ENCODE measurements at places on chromosomes 11 and 22.
A peak's percentile ranks its signal among the peaks of the same experiment; 100 is the strongest.

DNA sequence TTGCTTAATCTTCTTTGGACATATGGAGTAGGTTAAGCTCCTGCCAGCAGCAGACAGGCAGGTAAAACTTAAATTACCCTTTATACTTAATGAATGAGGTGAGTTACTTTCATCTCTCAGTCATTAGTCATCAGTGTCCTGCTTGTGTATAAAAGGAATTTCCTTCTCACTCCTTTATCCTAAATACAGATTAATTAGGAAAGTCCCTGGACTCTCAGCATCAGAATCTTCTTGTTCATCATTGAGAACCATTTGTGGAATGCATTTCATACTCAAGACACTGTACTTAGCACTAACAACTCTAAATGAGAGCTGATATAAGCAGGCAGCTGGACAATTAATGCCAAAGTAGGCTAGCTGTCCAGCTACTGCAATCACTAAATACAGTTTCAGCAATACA lies 630.4 kb downstream of the METTL15 start:
- no peak for DNase-seq

DNA sequence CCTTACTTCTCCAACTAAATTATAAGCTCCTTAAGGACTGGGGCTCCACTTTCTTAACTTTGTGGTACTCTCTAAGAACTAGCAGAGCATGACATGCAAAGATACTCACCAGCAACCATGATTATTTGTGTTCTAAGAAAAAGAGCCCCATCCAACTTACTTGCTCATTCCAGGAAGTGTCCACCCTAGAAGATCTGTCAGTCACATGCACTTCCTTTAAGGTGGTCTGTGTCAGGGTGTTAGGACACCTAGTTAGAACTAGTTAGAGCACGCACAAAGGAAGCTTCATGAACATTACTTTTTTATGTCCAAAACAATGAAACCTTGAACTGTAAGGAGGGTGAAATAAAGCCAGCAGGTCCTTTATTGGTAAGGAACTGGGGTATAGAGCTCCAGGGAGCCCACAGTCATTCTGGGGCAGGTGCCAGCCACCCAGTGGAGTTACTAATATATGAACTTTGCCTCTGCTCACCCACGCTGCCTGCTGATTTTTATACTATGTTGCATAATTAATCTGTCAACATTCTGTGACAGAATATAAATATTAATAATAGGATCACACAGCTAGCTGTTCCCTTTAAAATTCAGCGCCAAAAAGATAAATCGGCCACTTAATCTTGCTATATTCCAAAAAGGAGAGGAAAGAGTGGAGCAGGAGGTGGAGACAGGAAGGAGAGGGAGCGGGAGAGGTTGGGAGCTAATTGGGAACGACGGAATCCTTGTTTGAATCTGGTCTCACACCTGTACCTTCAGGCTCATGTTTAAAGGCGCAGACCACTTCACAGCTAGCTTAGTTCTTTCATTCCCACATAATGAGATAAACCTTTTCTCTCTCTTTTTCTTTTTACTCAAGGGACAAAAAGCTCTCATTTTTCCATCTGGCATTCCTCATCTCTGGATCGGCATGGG lies 755.0 kb downstream of the OPCML start:
- no peak for DNase-seq

GRCh38 chr11:1020211-1020905 lies 16.2 kb downstream of the MUC6 start:
- no peak for DNase-seq

DNA sequence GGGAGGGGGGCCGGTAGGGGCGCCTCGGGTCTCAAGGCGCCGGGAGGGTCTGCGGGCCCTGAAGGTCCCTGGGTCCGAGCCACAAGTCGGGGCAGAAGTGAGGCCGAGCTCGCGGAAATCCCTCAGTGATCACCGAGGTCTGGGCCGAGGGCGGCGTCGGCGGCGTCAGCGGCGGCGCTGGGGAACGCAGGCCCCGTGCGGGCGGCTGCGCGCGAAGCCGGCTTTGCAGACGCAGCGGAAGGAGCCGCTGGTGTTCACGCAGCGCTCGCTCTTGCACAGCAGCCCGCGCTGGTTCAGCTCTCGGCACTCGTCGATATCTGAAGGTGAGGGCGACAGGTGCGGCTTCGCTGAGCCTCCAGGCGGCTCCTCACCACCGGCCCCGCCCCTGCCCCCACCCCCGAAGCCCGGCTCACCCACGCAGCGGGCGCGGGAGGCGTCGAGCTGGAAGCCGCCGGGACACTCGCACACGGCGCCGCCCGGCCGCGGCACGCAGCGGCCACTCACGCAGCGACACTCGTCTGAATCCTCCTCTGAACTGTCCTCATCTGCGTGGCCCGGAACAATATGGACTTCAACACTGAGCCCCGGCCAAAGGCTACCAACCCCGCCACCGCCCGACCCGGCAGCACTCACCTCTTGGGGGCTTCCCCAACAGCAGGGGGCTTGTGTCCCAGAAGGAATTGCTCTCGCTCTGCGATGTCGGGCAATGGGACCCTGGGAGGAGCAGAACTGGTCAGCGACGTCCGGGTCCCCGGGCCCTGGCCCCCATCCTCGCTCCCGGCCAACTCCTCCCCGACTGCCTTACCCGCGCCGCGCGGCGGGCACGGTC lies 14.2 kb downstream of the SCYL1 start:
- DNase-seq: no peak

DNA sequence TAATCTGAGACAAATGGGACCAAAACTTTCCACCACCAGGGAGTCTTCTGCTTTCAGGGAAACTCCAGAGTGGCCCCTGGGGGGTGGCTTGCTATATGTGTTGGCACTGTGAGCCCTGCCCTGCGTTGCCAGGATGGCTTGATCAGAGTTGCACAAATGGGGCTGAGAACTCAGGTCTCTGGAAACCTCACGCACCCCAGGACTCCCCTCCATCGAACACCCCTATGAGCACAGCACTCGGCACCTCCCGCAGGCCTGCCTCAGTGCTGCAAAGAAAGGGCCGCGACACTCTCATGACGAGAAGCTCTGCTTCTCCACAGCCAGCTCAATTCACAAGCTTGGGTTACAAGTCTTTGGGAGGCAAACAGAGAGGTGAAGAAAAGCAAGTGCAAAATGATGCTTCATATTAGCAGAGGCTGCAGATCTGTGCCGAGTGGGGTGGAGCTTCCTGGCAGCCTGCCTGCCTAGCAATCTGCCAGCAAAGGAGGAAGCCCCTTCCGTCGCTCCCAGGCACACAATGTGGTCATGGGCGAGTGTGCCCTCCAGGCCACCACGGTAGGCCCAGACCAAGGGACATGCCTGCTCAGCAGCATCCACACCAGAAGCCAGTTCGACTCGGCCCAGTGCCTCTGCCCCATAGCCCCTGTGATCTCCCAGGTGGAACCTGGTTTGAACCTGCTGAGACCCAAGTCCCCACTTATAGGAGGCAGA lies 55.7 kb downstream of the MYH9 start:
- peak; percentile 88 for DNase-seq

GRCh38 chr22:49847751-49848689 lies 5.6 kb upstream of the ZBED4 start:
- DNase-seq: peak; percentile 71

DNA sequence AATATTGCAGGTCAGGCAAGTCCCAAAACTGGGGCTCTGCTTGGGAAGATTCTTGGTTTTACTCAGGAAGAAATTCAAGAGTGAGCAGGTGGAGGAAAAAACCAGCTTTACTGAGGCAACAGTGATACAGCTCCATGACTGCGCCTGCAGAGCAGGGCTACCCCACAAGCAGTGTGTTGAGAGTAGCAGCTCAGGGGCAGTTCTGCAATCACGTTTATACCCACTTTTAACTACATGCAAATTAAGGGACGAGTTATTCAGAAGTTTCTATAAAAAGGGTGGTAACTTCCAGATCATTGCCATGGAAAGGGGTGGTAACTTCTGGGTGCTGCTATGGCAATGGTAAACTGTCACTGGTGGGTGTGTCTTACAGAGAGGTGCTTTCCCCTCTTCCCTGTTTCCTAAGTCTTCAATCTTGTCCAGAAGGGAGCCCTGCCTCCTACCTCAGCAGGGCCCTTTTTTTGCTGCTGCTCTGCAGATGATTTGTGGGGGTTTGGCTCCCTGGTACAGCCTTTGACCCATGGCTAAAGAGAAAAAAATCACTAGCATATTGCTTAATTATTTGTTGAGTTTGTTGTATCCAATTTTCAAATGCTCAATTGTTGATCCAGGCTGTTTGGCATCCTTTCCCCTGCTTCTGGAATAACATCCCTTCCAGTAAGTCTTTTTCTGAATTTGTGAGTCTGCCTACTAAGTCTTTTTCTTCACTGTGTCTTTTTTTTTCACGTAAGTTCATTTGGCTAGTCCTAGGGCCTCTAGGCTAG lies 30.0 kb upstream of the ME3 start:
- no peak for DNase-seq

DNA sequence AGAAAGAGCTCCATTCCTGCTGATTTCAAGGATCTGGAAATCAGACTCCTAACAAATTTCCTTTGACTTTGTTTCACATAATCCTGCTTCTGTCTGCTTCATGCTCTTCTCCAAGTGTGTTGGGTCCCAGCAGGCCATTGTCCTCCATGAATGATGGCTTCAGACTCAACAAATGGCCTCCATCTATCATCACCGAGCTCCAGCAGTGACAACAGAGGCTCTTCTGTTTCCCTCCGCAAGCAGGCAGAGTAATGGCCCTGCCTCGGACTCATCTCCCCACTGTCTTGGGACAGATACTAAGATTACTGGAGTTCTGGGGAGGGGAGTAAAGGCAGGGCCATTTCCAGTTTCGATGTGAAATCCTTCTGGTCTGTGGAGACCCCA lies 127.3 kb downstream of the TENM4 start:
- no peak for DNase-seq

DNA sequence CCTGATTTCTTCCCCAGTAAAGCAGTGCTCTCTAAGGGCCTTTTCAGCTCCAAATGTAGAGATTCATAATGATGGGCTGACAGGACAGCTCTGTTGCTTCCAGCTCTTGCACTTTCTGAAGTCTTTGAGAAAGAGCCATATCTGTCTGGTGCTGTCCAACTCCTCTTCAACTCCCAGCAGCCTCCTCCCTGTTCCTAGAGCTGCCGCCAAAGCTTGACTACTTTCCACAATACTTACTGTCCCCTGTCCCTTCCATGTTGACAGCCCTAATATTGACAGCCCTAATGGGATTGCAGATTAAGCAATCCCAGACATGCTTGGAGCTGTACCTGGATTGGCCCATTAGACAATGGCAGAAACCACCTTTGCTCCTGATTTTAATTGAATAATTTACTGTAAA lies 29.6 kb downstream of the INSC start:
- DNase-seq: no peak

DNA sequence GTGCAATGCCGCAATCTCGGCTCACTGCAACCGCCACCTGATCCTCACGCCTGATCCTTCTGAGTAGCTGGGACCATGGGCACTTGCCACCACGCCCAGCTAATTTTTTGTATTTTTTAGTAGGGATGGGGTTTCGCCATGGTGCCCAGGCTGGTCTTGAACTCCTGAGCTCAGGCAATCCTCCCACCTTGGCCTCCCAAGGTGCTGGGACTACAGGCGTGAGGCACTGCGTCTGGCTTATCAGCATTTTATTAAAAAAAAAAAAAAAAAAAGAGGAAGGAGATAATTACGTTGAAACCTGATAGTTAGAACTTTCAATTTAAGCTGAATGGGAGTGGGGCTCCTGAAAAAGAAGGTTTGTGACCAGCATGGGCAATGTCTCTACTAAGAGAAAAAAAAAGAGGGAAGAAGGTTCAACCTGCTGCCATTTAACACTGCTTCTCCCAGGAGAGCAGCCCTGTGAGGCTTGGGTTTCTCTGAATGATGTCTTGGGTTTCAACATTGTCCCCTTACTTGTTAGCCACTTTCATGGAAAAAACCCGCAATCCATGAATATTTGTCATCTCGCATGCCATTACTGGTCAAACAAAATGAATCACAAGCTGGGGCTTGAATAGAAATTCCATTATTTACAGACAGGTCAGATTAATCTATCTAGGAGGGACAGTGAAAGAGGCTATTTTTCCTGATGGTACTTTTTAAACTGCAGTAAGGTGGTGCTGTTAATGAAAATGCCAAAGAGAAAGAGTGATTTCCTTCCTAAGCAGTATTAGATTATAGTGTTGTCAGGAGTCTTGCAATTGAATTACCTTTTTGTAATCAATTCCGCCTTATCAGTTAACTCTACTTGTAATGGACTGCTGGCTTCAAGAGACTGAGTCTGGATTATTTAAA lies 72.5 kb downstream of the PACS1 start:
- DNase-seq: no peak

GRCh38 chr11:47768101-47768612 lies 1.0 kb upstream of the FNBP4 start:
- DNase-seq: peak; percentile 79

- no peak for DNase-seq
Observed at GRCh38 chr22:38751422-38752346, 4.1 kb downstream of the SUN2 start.

GRCh38 chr11:110830747-110831146 lies 118.5 kb upstream of the ARHGAP20 start:
- no peak for DNase-seq

GRCh38 chr11:32529994-32530588 lies 53.5 kb upstream of the EIF3M start:
- DNase-seq: no peak

GRCh38 chr11:116285026-116285425 lies 487.8 kb downstream of the BUD13 start:
- DNase-seq: no peak

- DNase-seq: no peak
Observed at GRCh38 chr11:46445192-46445919, 53.8 kb upstream of the CHRM4 start.

- DNase-seq: no peak
Observed at GRCh38 chr11:65440831-65441499, 18.4 kb downstream of the NEAT1 start.

DNA sequence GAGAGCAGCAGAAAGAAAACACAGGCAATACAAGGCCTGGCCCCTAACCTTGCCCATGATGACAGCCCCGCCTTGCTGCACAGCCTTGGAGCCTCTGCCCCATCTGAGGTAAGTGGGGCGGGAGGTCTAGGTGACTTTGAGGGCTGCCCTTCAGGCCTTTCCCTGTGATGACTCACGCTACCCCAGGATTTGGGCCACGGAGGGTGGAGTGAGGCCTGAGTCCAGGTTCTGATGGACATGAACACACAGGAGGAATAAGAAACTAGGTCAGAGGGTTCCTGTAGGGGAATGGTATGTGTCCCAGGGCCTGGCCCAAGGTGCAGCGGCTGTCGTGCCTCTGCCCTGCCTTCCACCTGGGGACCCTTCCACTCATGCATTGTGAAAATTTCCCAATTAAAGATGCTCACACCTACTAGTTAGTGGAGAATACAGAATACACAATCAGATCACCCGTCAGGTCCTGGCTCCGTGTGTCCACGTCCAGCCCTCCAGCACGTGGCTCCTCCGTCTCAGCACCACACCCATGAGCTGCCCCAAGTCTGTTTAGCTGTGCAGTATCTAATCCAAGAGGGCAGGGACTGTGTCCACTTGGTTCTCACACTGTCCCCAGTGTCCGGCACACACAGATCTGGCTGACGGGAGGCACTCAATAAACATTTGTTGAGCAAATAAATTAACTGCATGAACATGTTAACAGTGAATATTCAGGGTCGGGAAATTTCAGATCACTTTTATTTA lies 111.0 kb downstream of the CHST1 start:
- DNase-seq: no peak

DNA sequence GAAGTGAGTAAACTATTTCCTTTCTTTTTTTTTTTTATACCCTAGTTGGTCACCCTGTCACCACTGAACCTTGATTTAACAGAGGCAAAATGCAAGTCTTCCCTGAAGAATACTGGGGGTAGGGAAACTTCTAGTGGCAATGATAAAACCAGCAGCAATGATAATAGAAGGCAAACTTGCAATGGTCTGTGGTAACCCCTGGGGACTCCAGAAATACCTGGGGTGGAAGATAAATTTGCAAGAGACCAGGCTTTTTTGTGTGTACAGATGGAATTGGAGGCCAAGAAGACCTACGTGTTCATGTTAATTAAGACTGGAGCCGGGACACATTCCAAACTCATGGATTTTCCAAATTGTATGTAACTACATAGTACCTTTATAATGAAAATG lies 11.6 kb downstream of the APOL5 start:
- DNase-seq: no peak

All from aorta (tissue), 5 donors.